Activated CD4-positive, alpha-beta T cell treated with anti-CD3 and anti-CD28 coated beads for 24 hours (primary cell): ENCODE measurements at places on chromosomes 7 and 10.

DNA sequence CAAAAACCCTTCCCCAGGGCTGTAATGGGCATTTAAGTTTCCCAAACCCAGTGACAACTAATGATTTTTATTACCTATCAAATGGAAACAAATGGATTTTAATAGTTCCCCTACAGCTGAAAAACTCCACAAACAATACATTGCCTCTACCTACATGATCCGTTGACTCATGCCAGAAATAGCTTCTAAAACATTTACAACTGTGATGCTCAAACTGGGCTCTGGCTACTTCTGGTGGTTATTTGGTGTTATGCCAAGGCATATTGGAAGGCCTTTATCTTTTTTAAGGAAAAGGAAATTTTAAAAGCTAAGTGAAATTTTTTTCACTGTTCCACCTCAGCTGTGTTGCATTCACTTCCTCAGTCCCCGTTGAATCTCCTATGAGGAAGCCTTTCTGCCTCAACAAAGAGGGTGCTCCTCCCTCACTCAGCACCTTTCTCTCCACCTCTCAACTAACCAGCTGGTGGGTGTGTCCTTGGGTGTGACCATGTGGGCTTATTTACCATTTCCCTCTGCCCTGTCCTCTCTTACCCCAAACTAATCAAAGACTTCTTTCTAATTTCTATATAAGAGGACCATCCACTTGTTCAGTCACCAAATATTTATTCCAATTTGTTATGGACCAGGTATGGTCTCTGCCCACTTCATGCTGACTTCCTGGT lies 82.9 kb downstream of the PRTFDC1 start:
- DNase-seq: no peak

GRCh38 chr10:5476918-5477525 lies 22.3 kb downstream of the CALML5 start:
- no peak for DNase-seq

- no peak for DNase-seq
These were observed 108.4 kb downstream of the PHF14 start for GRCh38 chr7:11082121-11082520.

GRCh38 chr10:131944412-131944811 lies 37.3 kb downstream of the BNIP3 start:
- no peak for DNase-seq

DNA sequence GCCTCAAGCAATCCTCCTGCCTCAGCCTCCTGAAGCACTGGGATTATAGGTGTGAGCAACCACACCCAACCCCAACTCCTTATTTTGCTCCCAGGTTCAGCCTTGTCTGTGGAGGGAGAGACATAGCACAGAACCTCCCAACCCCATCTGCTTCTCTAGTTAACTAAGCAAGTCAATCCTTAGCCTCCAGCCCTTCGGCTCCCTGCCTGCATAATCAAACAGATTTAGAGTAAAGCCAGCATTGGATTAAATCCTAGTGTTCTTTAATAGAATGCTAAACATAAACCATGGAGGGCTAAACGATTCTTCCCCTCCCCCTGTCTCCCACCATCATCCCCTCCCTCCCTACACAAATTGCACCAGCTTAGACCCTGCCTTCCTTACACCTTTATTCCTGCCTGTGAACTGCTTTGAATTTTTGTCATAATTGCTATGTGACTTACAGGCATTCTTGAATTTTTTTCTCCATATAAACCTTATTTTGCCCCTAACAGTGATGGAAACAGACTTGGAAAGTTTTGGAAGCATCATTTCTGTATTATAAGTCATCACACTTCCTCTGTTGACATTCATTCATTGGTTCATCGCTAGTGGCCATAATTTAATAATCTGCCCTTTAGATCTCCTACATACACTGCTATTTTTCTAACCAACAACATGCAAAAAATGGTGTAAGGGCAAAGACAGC lies 72.6 kb upstream of the TOMM7 start:
- no peak for DNase-seq

DNA sequence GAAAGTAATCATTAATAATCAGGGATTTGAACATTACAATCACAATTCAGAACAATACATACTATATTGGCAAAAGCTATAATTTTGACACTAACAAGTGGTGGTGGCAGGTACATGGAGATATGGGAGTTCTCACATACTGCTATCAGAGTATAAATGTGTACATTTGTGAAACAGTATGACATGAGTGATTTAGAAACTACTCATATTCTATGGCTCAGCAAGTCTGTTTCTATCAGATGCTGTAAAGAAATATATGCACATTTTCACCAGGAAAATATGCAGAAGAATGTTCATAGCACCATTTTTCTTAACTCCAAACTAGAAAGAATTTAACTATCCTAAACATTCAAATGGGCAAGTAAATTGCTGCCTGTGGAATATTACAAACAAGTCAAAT lies 620.0 kb downstream of the SH2D4B start:
- no peak for DNase-seq

- no peak for DNase-seq
These were observed 1.4 kb downstream of the IFIT3 start for GRCh38 chr10:89329151-89329550.

DNA sequence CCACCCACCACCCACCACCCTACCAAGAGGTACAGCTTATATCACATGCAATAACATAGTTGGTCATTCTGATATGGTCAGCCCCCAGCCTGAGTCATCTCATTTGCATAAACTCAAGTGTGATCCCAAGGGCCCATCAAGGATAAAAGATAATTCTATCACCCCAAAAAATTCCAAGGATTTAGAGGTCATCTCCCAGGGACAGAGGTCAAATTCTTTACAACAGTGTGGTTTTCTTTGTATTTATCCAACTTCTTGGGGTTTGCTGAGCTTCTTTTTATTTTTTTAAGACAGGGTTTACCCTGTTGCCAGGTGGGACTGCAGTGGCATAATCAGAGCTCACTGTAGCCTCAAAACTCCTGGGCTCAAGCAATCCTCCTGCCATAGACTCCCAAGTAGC lies 9.4 kb upstream of the GTPBP10 start:
- DNase-seq: no peak

GRCh38 chr10:46019569-46020343 lies 10.7 kb downstream of the NCOA4 start:
- no peak for DNase-seq

GRCh38 chr7:1555046-1555812 lies 776 bp downstream of the TMEM184A start:
- DNase-seq: no peak

DNA sequence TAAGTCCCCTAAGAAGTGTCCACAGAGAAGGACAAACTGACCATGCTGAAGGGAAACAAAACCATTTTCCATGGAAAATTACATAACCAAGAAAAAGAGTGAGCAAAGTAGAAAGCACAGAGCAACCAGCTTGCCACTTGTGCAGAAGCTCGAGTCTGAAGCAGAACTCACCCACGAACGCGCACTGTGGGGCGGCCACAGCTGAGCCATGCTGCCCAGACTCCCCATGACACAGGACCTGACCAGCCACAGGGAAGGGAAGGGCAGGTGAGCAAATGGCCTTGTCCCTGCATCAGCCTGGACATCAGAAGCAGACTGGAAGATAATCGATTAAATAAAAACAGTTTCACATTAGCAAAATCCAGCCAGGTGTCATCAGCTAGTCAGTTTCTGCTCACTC lies 95.7 kb downstream of the TCERG1L start:
- no peak for DNase-seq

GRCh38 chr10:35409094-35409582 lies 72.8 kb downstream of the CCNY start:
- DNase-seq: no peak

- no peak for DNase-seq
These were observed 231.1 kb downstream of the GPR158 start for GRCh38 chr10:25405871-25406270.

DNA sequence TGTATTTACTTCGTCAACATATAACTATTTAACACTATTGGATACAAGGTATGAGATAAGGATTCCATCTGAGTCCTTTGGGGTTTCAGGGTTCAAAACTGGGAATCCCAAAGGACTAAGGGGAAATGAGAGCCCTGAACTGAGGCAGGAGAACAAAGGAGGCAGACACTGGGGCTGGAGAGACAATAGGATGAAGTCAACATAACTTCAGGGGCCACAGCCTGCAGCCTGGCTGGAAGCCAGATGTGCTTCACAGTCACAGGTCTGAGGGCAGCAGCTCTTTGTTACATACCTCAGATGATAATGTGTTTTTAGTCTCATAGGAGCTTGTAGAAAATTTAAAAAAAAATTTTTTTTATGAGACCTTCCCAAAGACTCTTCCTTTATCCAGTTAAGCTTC lies 73.3 kb downstream of the NRF1 start:
- no peak for DNase-seq

- no peak for DNase-seq
These were observed 10.1 kb upstream of the ADAP1 start for GRCh38 chr7:964401-965231.

DNA sequence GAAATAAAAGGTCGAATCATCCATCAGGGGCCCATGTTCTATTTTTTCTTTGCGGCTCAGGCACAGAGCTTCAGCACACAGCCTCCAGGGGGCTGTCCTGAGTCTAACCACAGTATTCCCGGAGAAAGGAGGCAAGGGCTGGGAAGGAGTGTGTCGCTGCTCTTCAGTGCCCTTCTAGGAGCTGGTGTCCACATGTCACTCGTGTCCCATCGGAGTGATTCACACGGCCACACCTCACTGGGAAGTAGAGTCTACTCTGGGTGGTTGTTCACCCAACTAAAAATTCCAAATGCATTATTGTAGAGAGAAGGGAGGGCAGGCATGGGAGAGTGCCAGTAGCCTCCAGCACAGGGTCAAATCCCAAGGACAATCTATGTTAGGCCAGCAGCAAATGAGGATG lies 114.8 kb upstream of the LANCL2 start:
- no peak for DNase-seq

- no peak for DNase-seq
These were observed 10.8 kb upstream of the ST7 start for GRCh38 chr7:116942504-116942903.

GRCh38 chr10:75335983-75336382 lies 65.6 kb downstream of the ZNF503 start:
- no peak for DNase-seq

- no peak for DNase-seq
These were observed 6.4 kb upstream of the SOSTDC1 start for GRCh38 chr7:16471933-16472332.

GRCh38 chr10:97279121-97279815 lies 13.2 kb downstream of the ARHGAP19 start:
- DNase-seq: no peak

DNA sequence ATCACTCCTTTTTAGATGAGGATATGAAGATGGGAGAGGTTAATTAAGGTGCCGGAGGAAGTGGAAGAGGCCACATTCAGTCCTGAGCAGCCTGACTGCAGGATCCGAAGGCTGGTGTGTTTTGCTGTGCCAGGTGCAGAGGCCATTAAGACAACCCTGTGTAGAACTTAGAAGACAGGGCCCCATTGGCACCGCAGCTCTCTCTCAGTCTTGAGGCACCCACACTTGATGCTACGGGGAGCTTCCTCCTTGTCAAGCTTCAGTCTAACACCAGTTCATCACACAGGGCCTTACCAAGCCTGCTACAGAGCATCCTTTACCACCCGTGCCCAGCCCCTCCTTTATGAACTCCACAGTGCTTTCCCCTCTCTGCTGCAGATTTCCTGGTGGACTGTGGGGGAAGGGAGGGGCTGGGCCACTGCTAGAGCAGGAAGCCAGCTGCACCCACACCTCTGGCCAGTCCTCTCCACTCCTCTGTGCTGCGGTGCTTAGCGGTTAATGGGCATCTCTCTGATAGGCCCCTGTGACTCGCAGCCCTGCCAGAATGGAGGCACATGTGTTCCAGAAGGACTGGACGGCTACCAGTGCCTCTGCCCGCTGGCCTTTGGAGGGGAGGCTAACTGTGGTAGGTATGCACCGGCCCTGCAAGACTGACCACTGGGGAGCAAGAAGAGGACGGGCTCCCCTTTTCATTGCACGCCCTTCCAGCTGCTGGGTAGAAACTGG lies 45.5 kb downstream of the VWA2 start:
- no peak for DNase-seq

DNA sequence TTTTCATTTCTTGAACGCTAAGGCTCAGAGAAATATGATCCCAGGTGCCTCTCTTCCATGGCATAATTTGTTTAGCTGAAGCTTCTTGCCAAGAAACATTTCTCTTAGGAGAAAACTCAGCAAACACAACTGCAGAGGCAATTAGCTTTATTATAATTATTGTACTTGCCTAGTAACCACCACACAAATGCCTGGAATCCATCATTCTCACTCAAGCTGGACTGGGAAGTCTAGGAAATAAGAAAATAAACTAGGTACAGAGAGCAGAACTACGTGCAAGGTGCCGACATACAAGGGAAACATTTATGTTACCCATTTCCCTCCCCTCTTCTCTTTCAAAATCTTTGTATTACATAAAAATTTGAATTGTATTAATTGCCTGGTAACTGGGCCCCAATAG lies 15.1 kb downstream of the SLC35B4 start:
- DNase-seq: no peak

DNA sequence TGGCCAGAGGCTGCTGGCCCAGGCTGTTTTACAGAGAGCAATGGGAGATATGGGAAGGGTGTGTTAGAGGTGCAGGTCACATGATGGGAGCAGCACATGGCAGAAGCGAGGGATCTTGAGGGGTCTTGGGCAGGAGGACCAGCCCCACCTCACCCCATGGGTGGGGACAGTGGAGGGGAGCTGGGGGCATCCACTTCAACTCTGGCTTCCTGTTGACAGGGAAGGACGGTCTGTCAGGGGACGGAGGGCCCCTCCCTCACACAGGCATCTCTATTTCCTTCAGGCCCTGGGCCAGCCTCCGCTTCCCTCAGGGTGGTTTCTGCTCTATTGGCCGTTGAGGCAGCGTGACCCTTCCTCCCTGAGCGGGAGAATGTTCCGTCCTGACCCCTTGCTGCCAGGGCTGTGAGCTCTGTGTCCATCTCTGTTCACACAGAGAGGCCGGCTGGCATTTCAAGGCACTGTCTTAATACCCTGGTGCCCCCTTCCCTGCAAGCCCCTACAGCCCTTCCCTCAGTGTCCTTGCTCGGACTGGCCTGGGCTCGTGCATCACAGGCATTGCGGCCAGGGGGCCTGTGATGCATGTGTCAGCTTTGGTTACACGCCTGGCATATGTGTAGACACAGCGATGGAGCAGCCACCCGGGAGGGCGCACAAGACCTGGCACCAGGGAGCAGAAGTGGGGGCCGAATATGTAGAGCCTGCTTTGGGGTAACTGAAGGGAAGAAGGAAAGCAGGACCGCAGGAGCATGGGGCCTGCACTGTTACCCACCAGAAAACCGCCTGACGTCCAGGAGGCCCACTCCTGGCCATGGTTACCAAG lies 31.8 kb downstream of the RAMP3 start:
- no peak for DNase-seq

DNA sequence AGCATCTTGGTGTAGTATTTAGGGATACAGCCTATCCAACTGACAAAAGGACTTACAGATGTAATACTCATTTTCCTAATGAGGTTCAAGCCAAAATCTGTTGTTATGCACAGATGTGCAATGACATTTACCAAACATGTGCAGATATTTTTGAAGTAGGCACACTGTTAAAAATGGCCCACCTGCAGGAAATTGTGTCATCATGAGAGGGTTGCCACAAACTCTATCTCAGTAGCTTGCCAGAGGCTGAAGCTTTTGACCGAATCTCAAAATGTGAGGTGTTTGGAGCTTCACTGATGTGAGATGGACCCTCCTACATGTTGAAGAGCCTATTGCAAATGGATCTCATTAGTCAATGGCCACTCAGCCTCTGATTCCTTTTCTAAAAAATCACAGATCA lies 89.7 kb upstream of the CSTF2T start:
- no peak for DNase-seq
